ENCODE measurements at places on chromosomes 4 and X.

GRCh38 chr4:81622028-81622427, 150.3 kb upstream of the RASGEF1B start:
- no peak for DNase-seq

DNA sequence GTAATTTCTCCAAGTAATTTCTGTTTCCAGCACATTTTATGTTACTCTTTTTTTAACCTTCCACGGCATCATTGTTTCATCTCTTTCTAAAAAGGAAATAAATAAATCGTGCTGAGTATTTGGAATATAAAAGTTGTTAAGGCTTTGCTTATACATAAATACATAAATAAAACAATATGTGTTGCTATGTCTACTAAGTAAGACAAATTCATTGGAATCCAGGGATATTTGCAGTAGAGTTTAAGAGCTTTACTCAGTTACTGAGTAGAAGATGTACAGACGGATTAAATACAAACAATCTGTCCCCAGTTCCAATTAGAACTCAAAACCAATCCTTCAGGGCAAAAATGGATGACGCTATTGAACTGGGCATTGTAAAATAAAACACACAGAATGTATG, 1.4 kb downstream of the ARHGAP24 start:
- DNase-seq, result no peak

DNA sequence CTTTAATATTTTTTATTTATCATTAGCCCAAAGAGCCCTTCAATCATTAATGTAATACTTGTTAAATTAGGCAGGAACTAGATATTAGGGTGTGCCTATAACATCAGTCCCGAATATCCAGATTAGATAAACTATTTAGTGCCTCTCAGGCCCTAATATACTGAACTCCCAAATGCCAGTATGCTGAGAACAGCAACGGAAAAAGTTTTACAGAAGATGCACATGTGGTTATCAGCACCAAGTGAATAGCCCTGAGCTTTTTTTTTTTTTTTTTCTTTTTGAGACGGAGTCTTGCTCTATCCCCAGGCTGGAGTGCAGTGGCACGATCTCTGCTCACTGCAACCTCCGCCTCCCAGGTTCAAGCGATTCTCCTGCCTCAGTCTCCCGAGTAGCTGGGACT, 13.0 kb upstream of the ELF2 start:
- no peak for DNase-seq

- peak; percentile 21 for DNase-seq
Observed at GRCh38 chr4:73068491-73069337, 802 bp downstream of the COX18 start.

- DNase-seq, result no peak
Observed at GRCh38 chr4:80208610-80209339, 11.5 kb downstream of the PRDM8 start.

DNA sequence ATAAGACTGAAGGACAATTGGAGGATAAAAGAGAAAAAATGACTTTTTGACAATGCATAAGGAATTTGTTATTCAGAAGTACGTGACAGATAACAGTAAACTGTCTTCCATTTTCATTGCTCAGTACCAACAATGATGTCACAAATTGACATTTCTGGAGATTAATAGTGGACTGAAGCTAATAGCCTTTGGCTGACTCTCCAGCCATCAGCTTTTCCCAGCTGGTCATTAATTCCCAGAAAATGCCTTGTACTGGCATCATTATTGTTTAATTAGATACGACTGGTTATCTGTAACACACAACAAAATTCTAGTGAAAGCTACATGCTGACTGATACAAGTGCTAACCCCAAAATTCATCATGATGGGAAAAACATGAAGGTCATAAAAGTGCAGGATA, 147.9 kb upstream of the FGF13 start:
- DNase-seq, result peak; percentile 11

DNA sequence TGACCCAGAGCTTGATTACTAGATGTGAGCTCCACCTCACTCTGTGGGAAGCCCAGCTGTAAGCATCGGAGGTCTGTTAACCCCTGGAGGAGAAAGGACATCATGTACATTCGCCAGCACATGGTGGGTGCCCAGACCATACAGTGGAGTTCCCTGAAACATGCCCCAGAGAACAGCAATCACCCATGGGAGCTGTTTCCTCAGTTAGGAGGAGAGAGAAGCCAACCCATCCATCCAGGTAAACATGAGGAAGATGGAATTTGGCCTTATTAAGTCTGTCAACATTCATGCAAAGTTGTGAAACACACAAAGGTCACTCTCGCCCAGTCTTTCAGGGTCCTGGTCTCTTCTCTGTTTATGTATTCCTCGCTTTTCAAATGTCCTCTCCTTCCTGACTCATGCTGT, 354.7 kb downstream of the ANK2 start:
- no peak for DNase-seq

- DNase-seq, result peak; percentile 78
Observed at GRCh38 chrX:133415276-133416105, at the start of gene GPC4. TSS of gene GPC4 (minus strand) at chrX:133415489. CDS start at chrX:133414965, 524 bp downstream.

GRCh38 chr4:119268466-119268865, 53.5 kb downstream of the FABP2 start:
- DNase-seq, result no peak

- DNase-seq, result no peak
Observed at GRCh38 chr4:87500092-87500462, 29.1 kb downstream of the SPARCL1 start.

DNA sequence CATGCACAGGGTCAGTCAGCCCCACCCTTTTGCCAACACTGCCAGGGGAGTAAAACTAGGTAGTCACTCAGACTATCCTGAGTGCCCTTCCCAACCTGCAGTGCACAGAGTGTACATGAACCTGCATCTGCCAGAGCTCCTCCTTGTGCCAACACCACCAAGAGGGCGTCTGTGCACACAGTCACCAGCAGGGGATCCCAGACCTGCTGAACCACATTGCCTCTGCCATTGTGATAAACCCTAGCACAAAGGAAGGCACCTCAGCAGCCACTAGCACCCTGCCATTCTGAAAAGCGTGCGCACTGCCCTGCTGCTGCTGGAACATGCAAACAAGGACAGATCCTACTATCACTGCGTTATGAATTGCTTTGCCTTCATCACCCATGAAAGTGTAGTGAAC, 247.8 kb upstream of the POU3F4 start:
- DNase-seq, result no peak

DNA sequence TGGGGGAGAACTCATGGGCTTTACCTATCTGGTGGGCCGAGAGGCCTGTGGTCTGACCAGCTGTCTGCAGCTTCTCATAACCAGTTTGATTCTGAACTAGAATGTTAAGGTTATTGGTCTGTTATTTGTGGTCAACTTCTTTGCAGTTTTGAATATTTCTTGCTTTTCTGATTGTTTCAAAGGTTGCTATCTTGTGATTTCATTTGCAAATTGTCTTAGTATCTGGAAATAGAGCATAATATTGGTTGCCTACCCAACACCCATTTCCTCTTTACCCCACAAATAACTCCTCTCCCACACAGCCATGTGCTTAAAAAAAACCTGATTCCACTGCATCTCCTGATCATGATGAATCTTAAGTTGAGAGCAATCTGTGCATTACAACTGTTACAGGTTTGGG, 39.1 kb upstream of the BMP2K start:
- no peak for DNase-seq

- DNase-seq, result no peak
Observed at GRCh38 chrX:155632431-155633100, 19.8 kb upstream of the TMLHE start.

- DNase-seq, result no peak
Observed at GRCh38 chr4:65868096-65868824, 198.0 kb upstream of the EPHA5 start.
